ENCODE measurements at places on chromosomes 16 and 17. TPM values are rescaled to one million over a fixed set of nuclear protein-coding genes. Genes with fewer than 3 reads are reported as not detected.

Gene SLC38A10
- total RNA-seq: 98.2 TPM

Gene TNK1
- 6.4 TPM for total RNA-seq

- DNase-seq: no peak
Observed at GRCh38 chr17:34368946-34369500, 6.0 kb upstream of the CCL1 start.

DNA sequence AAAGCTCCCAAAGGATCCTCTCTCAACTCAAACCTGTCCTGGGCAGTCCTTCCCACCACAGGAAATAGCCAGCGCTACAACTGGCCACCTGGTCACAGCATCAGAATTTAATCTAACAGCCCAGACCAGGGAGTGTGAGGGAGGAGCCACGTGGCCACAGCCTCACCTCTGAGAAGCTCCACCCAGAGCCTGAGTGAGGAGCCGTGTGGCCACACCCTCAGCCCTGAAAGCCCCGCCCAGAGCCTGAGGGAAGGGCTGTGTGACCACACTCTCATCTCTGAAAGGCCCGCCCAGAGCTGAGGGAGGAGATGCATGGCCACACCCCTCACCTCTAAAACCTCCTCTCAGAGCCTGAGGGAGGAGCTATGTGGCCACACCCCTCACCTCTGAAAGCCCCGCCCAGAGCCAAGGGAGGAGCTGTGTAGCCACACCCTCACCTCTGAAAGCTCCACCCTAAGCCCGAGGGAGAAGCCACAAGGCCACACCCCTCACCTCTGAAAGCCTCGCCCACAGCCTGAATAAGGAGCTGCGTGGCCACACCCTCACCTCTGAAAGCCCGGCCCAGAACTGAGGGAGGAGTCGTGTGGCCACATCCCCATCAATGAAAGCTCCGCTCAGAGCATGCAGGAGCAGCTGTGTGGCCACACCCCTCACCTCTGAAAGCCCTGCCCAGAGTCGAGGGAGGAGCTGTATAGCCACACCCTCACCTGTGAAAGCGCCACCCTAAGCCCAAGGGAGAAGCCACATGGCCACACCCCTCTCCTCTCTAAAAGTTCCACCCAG lies 28.6 kb downstream of the SLC38A8 start:
- peak; percentile 98 for DNase-seq

GRCh38 chr16:57284209-57284951 lies at the start of gene PLLP:
Gene PLLP (minus strand): TSS chr16:57284672. CDS start chr16:57284540, 132 bp downstream.
- DNase-seq: peak; percentile 37

DNA sequence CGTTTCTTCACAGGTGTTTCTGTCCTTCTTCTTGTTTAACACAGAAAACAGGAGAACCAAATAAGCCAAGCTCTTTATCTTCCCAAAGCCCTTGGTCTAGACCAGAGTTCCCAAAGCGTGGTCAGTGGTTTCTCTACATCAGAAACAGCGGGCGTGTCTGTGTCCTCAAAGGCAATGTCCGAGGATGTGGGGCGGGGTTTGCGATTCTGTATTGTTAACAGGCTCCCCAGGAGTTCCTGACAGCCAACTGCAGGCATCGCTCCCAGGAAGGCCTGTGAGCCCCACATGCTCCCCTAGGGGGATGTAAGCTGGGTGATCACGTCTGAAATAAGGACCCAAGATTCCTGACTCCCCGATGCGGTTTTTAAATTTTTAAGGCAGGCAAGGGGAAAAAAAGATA lies 28.4 kb upstream of the SLC25A19 start:
- DNase-seq: no peak

GRCh38 chr17:7686222-7687071 lies 843 bp downstream of the TP53 start:
- peak; percentile 88 for DNase-seq

DNA sequence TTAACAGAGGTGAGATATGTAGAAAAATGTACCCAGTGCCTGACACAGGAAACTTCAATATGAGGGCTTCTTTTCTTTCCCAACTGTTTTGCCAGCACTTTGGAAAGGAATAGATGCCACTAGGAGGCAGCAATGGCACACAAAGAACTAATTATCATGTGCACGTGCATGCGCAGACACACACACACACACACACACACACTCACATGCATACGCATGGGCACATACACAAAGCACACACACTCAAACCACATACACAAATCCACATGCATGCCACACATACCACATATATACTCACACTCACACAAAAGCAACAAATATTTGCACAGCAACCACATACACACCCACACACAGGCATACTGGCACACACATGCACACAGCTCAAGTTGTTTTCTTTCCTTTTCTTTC lies 8.8 kb upstream of the CEP112 start:
- DNase-seq: peak; percentile 79

Measured in MCF 10A (cell line).